ENCODE measurements at places on chromosomes 4 and X. TPM values are rescaled to one million over a fixed set of nuclear protein-coding genes. Genes with fewer than 3 reads are reported as not detected.

DNA sequence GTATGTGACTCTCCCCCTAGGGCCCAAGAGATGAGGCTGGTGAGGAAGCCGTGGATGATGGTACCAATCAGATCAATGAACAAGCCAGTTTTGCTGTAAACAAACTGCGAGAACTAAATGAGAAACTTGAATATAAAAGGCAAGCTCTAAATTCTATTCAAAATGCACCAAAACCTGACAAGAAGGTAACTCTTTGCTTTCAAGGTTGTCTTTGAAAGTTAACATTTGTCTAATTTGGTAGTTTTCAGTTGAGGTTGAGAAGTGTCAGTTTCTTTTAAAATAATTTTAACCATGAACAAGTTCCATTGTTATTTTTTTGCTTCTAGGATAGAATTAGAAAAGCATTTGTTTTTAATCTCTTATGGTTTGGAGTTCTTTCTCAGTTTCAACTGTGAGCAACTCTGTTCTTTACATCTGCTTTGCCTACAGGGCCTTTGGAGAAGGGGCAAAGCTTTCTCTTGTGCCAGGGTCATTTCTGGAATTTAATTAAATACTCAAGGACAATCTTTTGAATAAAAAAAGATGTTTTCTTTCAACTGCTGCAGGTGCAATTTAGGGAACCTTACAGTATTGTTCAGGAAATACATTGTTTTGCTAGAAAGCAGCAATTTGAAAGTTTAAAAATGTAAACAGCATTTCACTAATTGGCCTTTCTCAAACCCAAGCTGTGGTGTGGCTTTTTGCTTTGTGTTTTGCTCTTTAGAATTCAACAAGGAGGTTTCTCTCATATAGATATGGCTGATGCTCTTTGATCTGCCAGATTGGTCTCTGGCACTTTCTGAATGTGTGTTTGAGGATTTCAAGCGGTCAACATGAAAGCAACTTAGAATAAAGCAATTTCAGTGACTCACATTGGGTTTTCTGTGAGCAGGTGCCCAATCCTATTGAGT is 62.9 kb downstream of the LRP2BP start:
- H3K4me3 ChIP-seq = no peak overlapping the region
- peaks cover 11% of the 10 kb centered on the region for H3K4me1 ChIP-seq
- H3K27me3 ChIP-seq = no peaks in the 10 kb centered on the region
- H3K36me3 ChIP-seq = peaks cover 46% of the 10 kb centered on the region

DNA sequence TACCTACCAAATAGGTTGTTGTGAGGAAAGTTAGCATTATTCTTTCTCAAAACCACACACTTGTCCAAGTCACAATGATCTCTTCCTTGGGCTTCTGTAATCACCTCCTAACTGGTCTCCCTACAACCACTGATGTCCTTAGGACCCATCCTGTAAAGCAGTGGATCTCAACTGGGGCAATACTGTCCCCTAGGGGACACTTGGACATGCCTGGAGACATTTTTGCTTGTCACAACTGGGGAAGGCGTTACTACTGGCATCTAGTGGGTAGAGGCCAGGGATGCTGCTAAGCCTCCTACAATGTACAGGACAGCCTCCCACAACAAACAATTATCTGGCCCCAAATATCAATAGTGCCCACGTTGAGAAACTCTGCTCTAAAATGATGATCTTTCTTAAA is 118.7 kb upstream of the AP1S2 start:
- H3K36me3 ChIP-seq = no peaks in the 10 kb centered on the region
- H3K4me1 ChIP-seq = no peaks in the 10 kb centered on the region
- H3K27me3 ChIP-seq = no peaks in the 10 kb centered on the region
- H3K4me3 ChIP-seq = no peak overlapping the region
- no peak overlapping the region for H3K27ac ChIP-seq

- H3K36me3 ChIP-seq = peaks cover 48% of the 10 kb centered on the region
- H3K27me3 ChIP-seq = no peaks in the 10 kb centered on the region
- H3K4me1 ChIP-seq = peaks cover 24% of the 10 kb centered on the region
- DNase-seq = peak; percentile 19
- no peak overlapping the region for H3K4me3 ChIP-seq
- peak overlapping the region; percentile 32 for H3K27ac ChIP-seq
Observed at GRCh38 chrX:24506082-24506481, 41.0 kb downstream of the PDK3 start.

- DNase-seq = no peak
- no peak overlapping the region for H3K4me3 ChIP-seq
- no peak overlapping the region for H3K27ac ChIP-seq
- no peaks in the 10 kb centered on the region for H3K36me3 ChIP-seq
- H3K27me3 ChIP-seq = peaks cover 4% of the 10 kb centered on the region
Observed at GRCh38 chr4:3397128-3397527, 44.6 kb upstream of the HGFAC start.

DNA sequence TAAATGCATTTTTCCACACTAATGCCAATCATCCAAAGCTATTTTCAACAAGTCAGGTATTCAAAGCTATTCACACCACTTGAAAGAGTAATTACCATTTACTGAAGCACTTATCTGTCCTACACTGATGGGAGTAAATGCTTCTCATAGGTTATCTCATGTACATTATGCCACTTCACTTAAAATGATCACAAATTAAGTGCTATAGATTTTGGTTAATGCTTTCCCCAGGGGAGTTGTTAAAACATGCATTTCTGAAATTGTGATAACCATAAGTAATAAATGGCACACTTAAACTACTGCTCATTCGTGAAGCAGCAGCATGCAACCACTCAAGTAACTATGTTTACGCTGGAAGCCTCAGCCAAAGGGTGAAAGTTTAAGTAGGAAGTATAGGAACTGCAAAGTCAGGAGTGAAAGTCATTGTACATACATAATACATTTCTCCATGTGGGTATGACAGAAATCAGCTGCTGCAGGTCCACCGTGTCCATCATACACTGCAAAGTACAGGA is 6.6 kb downstream of the PPM1K start:
- no peak for DNase-seq
- H3K27me3 ChIP-seq = no peaks in the 10 kb centered on the region
- peaks cover 77% of the 10 kb centered on the region for H3K36me3 ChIP-seq
- no peak overlapping the region for H3K27ac ChIP-seq

DNA sequence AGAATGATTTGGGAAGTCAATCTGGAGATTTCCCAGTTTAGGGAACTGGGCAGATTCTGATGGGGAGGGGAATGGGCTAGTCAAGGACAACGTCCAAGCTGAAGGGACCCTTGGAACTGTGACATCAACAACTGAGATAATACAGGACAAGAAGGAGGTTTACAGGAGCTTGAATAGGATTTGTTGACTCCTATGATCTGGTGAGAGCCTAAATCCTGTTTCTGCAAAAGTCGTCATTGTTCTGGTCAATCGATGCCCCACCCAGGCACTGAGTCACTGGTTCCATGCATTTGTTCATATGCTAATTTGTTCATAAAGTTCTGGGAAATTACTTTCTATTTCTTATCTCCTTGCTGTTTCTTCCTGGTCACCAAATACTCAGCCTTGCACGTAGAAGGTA is 15.3 kb upstream of the PDGFRA start:
- no peaks in the 10 kb centered on the region for H3K36me3 ChIP-seq
- peaks cover 20% of the 10 kb centered on the region for H3K27me3 ChIP-seq
- H3K4me3 ChIP-seq = no peak overlapping the region
- H3K27ac ChIP-seq = no peak overlapping the region
- no peak for DNase-seq
- peaks cover 3% of the 10 kb centered on the region for H3K4me1 ChIP-seq

DNA sequence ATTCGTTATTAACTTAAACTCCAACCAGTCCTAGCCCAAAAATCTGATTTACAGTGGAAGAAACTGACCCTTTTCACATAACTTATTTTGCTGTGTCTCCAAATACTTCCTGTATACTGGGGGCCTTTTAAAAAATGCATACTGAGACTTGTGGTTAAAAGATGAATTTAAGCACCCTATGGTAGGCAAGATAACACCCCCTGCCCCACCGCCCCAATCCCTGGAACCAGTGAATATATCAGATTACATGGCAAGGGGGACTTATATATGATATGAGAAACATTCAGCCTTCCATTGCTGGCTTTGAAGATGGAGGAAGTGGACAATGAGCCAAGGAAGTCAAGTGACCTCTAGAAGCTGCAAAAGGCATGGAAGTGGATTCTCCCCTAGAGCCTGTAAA is 3.1 kb upstream of the CLCN3 start:
- H3K4me1 ChIP-seq = peaks cover 49% of the 10 kb centered on the region
- H3K4me3 ChIP-seq = no peak overlapping the region
- DNase-seq = no peak
- H3K27ac ChIP-seq = no peak overlapping the region

DNA sequence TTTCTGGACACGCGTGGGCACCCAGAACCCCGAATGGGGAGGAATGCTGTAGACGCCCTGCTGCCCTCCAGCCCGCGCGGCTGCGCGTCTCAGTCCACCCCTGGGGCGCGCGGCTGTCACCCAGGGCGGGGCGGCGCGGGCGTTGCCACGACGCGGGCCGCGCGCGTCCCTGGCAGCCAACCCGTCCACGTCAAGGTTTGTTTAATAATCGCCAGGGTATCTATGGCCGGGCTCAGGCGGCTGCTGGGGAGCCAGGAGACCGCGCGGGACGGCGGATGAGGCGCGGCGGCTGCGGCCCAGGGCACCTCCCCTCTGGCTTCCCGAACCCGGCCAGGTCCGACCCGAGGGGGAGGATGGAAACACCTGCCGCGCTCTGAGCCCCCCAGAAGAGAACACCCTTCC is at the start of gene SPATA18:
Gene SPATA18 (plus strand): TSS at position 92 of the 402 bp plus-strand sequence. CDS start 401 bp downstream, outside the sequence.
- no peak for DNase-seq
- peak within 1 kb of the TSS; percentile 59 for H3K4me3 ChIP-seq
- H3K27me3 ChIP-seq = peaks cover 63% of the 10 kb centered on the region
- no peak within 1 kb of the TSS for H3K27ac ChIP-seq
- H3K36me3 ChIP-seq = no peaks in the 10 kb centered on the region
- H3K4me1 ChIP-seq = peaks cover 16% of the 10 kb centered on the region

DNA sequence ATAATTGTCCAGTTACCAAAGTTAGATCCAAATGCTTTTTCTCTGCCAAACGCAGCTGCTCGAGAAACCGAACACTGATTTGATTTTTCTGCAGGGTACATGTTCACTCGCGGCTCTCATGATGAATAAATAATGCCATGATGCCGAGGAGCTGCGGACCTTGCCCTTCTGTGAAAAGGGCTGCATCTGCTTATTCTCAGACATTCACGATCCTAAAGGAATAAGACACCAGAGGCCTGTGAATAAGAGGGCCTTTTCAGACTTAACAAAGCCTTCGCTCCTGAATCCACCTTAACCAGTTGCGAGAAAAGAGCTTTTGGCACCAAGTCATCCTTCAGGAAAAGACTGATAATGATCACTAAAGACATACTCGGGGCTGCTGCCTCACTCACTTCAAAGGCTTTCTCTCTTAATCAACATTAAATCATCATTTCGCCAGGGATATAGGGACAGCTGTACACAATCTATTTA is 147.5 kb downstream of the FBXO8 start:
- no peaks in the 10 kb centered on the region for H3K4me1 ChIP-seq
- no peaks in the 10 kb centered on the region for H3K36me3 ChIP-seq
- H3K27ac ChIP-seq = no peak overlapping the region
- H3K27me3 ChIP-seq = no peaks in the 10 kb centered on the region

DNA sequence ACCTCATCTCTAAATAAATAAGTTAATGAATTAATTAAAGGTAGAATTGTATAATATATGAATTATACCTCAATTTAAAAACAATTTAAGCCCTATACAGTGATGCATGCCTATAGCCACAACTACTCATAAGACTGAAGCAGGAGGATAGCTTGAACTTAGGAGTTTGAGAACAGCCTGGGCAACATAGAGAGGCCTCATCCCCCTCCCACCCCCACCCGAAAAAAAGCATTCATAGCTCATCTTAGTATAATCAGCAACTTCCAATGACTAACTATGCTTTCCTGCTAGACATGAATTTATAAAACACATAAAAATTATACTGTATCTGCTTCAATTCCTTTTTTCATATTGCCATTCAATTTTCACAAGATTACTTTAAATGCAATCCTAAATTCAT is 1.6 kb downstream of the LRBA start:
- H3K4me1 ChIP-seq = peaks cover 26% of the 10 kb centered on the region

DNA sequence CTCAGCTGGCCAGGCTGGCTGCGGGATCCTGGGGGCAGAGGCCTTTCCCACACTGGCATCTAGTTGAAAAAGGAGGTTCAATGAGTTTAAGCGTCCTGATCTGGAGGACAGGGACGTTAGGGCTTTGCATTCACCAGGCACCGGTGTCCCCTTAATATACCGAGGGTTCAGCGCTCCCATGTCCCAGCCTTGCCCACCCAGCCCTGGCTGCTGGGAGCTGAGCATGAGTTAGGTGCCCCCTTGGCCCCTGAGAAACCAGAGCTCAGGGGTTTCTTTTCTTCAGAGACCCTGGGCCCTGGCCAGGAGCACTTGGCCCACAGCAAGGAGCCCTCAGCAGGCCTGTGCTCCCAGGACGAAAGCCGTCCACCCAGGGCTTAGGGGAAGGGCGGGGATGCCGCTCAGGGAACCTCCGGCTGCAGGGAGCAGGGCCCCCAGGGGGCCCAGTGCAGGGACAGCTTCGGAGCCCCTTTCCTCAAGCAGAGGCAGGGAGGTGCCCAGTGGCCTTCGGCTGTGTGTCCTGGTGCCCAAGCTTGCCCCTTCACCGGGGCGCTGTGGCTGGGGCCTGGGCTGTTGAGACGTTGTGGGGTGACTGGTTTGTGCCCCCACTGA is 20.9 kb upstream of the DUSP9 start:
- peaks cover 3% of the 10 kb centered on the region for H3K27me3 ChIP-seq
- H3K36me3 ChIP-seq = no peaks in the 10 kb centered on the region
- H3K4me1 ChIP-seq = no peaks in the 10 kb centered on the region
- H3K4me3 ChIP-seq = no peak overlapping the region

DNA sequence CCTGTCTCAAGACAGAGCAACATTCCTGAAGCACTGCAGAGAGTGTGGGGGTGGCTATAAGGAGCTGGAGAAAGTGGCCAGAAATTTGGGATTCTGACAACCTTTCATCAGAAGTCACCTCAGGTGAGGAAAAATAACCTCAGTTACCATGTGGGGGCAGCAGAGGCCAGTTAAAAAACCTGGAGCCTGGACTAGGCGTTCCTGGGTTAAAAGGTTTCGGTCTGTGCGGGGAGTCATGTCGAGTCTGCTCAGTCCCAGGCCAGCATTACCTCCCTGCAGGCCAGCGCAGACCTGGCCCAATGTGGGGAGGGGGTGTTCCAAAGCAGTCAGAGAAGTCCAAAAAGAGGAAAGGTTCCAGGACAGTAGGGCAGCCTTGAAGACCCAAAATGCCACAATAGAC is 10.9 kb upstream of the NALF2 start:
- H3K27ac ChIP-seq = no peak overlapping the region
- no peaks in the 10 kb centered on the region for H3K36me3 ChIP-seq
- DNase-seq = peak; percentile 29
- H3K27me3 ChIP-seq = peaks cover 1% of the 10 kb centered on the region

DNA sequence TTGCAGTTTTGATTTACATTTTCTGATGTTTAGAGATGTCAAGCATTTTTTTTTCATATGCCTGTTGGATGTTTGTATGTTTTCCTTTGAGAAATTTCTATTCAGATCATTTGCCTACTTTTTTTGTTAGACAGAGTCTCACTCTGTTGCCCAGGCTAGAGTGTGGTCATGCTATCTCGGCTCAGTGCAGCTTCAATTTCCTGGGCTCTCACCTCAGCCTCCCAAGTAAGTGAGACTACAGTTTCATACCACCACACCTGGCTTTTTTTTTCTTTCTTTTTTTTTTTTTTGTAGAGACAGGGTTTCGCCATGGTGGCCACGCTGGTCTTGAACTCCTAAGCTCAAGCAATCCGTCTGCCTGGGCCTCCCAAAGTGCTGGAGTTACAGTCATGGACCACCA is 291.7 kb downstream of the SLITRK2 start:
- no peaks in the 10 kb centered on the region for H3K4me1 ChIP-seq
- DNase-seq = no peak
- H3K27ac ChIP-seq = no peak overlapping the region

Gene RTL9
- not detected for total RNA-seq

Gene MAGEA1
- not detected for total RNA-seq

Gene AFF2
- total RNA-seq = 0.13 TPM

Gene SPANXA1
- not detected for total RNA-seq

Gene CYSLTR1
- 15.7 TPM for total RNA-seq

Gene NSUN7
- 0.48 TPM for total RNA-seq

Gene PARM1
- total RNA-seq = not detected

Gene GAB3
- total RNA-seq = 10.5 TPM

Gene DMD
- 1.5 TPM for total RNA-seq

Measured in activated CD4-positive, alpha-beta memory T cell treated with anti-CD3 and anti-CD28 coated beads, Interleukin-2, amount 10 ng/mL, durations not matched to agents 7 days and 5 days (primary cell).